ENCODE measurements at places on chromosomes 7 and 10.
A peak's percentile ranks its signal among the peaks of the same experiment; 100 is the strongest.

- no peak for DNase-seq
Observed at GRCh38 chr7:109926738-109927137, 1164.2 kb upstream of the LRRN3 start.

GRCh38 chr10:3785851-3786271 lies 852 bp upstream of the KLF6 start:
- DNase-seq, result peak; percentile 50

GRCh38 chr7:157358041-157358752 lies 21.4 kb downstream of the DNAJB6 start:
- no peak for DNase-seq

GRCh38 chr7:72919256-72919775 lies 5.6 kb upstream of the POM121 start:
- DNase-seq, result no peak

DNA sequence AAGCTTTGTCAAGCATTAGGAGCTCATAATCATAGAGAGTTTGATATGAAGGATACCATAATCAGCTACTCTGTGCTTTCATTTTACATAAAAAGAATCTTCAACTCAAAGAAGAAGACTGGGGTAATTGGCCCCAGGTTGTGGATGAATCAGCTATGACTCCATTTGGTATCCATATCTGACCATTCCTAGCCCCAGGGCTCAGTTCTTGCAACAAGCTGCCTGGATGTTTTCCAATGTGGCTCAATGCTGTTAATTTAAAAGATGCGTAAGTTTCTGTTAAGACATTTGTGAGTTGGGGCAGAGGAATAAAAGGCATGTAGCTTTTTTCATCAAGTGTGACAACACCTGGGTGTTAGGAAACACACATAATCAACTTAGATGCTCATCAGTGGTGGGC lies 951.1 kb downstream of the NRG3 start:
- no peak for DNase-seq

DNA sequence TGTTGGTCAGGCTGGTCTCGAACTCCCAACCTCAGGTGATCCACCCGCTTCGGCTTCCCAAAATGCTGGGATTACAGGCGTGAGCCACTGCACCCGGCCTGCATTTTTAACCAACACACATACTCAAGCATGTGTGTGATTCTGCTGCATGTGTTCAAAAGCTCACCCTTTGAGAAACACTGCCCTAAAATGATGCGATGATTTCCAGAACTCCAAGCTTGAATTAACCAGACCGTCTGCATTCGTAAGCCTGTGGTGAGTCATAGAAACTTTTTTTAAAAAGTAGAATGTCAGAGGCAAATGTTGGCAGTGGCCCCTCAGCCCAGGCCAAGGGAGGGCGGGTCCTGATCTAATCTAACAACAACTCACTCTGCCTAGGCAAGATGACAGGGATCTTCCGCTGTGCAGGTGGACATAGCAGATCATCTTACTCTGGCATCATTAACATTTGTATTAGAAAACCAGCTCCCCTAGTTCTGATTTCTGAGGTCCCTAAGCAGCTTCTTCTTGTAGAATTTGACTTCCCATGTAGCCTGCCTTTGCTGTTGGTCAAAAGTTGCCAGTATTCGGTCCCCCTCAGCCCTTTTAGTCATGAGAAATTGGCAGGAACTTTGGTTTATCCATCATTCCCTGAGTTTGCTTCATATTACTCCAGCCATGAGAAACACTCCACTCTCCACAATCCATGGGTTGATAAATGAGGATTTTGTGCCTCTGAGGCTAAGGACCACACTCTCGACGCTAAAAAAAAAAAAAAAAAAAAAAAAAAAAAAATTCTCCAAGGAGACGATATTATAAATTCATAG lies 190.4 kb downstream of the SKIDA1 start:
- peak; percentile 23 for DNase-seq

DNA sequence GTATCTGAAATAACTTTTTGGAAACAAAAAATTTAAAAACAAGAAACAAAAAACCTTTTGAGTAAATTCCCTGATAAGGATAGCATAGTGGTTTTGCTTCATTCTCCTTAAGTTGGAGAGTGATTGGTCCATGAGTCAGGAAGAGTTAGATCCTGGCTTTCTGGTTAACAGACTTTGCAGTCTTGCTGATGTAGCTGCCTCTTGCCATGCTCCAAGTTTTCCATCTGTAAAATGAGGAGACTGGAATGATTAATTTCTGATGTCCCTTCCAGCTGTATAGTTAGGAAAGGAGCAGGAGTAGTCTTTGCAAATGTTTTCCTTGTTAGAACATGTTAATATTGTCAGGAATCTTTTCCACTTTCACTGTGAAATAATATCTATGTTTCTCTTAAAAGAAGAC lies 266.6 kb downstream of the DNAJB9 start:
- DNase-seq, result no peak

DNA sequence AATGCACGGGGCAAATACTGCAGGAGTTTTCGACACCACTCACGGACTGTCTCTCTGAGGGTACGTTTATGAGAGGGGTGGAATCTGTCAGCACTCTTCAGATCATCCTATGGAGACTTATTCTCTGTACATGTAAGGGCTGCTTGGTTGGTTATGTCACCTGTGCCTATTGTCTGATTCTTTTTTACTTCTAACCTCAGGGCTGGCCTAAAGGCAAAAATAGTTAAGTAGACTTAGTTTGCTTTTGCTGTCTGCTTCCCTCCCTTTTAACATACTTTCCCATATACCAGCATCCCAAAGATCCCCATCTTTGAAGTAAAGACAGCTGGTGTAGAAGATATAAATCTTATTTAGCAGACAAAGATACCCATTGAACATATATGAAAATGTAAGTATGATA lies 105.9 kb downstream of the PRKG1 start:
- no peak for DNase-seq

DNA sequence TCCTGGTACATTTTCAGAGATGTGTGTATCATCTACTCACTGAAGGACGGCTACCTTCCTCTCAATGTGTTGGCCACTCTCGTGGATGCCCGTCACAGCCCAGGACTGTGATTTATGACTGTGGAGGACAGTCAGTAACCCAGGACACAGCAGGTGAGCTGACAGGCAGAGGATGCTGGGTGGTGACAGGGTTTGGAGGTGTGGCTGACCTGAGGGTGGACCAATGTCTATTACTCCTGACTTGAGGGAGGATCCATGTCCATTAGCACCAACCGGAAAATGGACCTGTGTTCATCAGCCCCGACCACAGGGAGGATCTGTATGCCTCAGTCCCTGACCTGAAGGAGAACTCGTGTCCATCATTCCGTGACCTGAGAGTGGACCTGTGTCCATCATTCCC lies 96.1 kb downstream of the ADCY1 start:
- DNase-seq, result no peak

DNA sequence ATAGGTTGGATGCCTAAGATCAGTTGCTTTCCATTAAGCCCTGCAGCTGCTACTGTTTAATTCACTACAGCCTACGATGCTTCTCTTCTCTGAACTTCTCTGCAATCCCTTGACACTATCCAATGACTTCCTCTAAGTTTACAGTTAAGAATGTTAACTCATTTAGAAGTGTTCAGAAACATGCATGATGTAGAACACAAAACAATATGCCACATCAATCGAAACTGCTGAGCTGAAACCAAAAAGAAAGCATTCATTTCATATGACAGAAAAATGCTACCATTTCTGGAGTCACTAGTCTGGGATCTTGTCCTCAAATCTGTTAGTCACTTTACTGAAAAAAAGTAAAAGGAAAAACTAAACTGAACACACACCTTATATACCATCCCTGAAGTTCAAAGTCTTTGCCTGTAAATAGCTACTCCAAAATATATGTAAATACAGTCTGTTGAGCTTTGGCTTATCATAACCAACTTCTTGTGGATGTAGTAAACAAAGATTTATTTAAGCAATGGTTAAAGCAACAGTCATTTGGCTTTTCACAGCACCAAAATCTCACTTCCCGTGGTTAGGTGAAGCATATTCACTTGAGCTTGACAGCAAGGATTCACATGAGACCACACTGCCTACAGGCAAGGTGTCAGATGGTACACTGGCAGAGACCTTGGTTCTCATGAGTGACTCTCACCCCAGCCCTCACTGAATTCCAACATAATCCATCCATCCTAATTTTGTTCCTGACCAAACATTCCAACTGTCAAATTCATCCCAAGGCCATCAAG lies 187.0 kb downstream of the PPP1R17 start:
- peak; percentile 8 for DNase-seq

- DNase-seq, result no peak
Observed at GRCh38 chr7:42720991-42721796, 190.7 kb downstream of the C7orf25 start.

DNA sequence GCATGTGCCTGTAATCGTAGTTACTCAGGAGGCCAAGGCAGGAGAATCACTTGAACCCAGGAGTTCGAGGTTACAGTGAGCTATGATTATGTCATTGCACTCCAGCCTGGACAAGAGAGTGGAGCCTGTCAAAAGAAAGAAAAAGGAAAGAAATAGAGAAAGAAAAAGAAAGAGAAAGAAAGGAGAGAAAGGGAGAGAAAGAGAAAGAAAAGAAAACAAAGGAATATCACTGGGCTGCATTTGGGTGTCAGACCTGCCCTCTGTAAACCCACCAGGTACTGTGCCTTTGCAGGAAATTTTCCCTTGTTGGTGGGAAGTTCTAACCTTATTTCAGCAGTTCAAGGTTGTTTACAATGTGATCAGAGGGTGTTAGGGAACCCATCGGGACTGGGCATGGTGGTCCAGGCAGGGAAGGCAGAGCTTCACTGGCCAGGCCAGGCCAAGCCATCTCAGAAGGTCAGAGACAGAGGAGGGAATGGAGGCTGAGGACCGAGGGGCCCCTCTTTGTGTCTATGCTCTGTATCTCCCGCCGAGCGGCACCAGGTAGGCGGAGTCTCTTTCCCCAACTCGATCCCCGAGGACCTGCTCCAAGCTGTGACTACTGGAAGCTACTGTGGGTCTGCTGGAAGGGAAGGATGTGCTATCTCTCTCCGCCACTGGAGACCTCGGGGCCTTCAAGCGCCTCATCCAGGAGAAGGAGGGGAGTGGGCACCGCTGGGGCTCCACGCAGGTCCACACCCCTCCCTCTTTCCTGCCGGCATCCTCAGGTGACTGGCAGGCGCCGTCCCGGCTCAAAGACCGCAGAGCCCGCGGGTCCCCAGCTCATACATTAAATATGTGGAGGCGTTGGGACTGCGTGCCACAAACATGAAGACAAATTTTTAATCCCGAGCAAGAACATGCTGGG lies 15.2 kb upstream of the KAZALD1 start:
- DNase-seq, result no peak

- no peak for DNase-seq
Observed at GRCh38 chr10:107450056-107450455, 285.6 kb upstream of the SORCS1 start.

GRCh38 chr7:142894112-142894984 lies 8.8 kb upstream of the TRPV6 start:
- DNase-seq, result no peak
